Fibroblast of villous mesenchyme (primary cell): ENCODE measurements at places on chromosomes 12 and 14.
A peak's percentile ranks its signal among the peaks of the same experiment; 100 is the strongest.

- DNase-seq: peak; percentile 38
These were observed 192.1 kb upstream of the GARIN6 start for GRCh38 chr12:99455350-99456035.

DNA sequence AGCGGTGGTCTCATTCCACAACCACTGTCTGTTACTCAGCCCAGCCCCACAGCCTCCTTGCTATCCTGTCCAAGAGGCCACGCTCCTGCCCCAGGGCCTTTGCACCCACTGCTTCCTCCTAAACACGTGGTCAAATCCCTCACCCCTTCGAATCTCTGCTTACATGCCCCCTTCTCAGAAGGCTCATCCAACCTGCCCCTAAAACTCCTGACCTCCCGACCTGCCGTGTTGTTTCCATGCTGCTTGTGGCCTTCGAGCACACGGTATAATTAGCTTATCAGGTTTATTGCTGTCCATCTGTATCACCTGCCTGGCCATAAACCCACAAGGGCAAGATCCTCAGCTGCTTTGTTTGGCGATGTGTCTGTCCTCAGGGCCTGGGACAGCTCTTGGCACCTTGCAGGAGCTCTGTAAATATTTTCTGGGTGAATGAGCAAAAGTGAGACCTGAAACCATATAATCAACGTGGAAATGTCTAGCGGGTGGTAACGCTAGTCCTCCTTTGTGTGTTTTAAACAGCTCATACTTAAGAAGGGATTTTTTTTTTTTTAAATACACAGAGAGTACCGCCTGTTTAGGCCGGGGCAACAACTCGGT lies 36.0 kb downstream of the SCARB1 start:
- DNase-seq: no peak

DNA sequence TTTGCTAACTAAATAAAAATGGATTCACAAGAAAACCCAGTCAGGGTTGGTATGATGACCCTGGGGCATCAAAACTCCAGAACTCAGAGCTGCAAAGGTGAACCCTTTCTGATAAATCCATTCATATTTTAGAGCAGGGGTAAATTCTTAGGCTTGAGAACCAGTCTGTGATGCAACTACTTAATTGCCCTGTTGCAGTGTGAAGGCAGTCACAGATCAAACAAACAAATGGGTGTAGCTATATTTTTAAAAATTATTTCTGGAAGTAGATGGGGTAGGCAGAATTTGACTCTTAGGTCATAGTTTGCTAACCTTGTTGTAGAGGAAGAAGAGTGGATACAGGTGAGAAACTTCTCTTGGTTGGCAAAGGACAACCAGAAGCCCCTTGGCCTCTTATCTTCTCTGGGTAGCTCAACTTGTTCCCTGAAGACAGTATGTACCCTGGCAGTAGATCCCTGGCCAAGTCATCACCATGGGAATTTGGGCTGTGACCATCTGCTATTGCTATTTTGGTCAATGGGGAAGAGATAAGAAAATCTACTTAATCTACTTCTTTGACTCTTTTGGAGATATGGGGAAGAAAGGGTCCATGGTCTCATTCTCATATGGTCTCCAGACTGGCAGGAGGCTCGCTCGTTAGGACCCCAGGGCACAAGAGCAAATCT lies 216.1 kb downstream of the PPM1H start:
- DNase-seq: no peak

DNA sequence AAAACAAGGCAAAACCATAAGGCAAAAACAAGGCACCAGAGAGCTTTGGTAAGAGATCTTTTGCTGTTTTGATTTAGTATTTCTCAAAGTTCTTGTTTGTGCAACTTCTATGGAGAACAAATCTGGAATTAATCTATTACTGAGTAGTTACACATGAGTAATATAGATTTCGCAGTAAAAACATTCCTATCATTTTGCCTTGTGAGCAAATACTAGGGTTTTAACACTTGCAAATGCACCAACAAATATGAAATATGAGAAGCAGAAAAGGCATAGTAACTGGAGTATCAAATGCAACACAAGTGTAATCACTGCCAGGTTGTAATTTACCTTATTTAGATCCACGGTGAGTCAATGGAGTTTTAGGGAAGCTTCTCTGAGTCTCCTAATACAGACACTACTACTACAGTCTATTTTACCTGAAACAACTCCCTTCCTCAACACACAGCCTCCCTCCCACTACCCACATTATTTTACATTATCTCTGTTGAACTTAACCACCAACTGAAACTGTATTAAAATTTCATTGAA lies 324.1 kb downstream of the FLRT2 start:
- DNase-seq: peak; percentile 6

- DNase-seq: no peak
These were observed 24.7 kb upstream of the HIF1A start for GRCh38 chr14:61670576-61670975.
